ENCODE measurements at places on chromosomes 4 and X.

GRCh38 chr4:107578321-107578720 lies 141.7 kb downstream of the PAPSS1 start:
- no peak for DNase-seq

- DNase-seq = no peak
Measured at GRCh38 chr4:53863158-53863557, 201.2 kb downstream of the CHIC2 start.

DNA sequence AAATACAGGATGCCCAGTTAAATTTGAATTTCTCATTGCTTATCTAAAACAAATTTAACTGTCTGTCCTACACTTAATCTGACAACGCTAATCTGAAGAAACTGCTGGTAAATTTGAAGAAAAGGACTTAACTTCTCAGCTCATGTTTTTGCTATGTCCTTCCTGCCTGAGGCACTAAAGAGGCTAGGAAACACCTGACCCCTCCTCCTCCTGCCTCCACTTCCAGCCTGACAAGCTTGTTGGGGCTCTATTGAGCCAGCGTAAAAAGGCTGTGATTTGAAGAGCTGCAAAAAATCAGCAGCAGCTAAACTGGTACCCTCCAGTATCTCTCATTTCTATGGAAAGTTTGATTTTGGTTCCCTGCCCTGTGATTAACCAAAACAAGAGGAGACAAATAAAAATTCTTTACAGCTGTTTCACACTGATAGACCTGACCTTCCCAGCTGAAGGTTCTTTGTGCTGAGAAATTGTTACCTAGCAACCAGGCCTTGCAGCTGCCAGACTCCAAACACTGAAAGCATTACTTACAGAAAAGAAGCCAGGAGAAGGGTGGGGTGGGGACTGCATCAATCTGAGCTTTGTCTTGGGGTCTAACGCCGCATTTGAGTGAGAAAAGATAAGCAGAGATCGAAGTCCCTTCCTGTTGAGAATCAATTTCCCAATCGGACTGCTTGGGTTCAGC lies 35.0 kb downstream of the DCX start:
- peak; percentile 40 for DNase-seq

- DNase-seq = no peak
Measured at GRCh38 chrX:52425775-52426174, 57.0 kb downstream of the XAGE2 start.

DNA sequence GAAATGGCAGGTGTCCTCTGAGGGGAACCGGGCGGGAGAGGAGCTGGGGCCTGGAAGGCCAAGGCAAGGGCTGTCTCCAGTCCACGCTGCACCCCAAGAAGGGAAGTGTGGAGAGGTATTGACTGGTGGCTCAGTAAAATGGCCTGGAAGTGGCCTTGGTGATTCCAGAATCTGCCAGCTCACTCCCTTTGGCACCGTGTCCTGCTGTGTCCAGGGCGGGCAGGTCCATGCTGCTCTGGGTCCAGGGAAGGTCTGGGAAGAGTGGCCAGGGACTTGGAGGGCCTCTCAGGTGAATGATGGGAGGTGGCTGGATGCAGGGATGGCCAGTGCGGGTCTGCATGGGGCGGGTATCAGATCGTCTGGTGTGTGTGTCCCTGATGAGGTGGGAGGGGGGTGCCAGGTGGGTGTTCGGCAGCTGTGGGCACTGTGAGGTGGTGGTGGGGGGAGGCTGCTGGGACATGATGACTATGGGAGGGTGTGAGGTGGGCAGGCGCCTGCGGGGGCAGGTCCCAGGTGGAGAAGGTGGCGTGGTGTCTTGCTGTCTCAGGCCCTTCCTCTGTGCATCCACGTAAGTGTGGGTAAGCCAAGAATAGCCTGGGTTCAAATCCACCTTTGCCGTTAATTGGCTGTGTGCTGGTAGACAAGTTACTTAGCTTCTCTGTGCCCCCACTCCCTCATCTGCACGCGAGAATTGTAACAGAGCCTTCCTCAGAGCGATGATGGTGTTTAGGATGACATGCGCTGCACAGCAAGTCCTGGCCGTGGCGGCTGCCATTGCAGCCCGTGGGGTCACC lies 17.7 kb downstream of the RGS12 start:
- DNase-seq = no peak

All from neuronal stem cell (in vitro differentiated cells).